ENCODE measurements at places on chromosomes 2 and 18. TPM values are rescaled to one million over a fixed set of nuclear protein-coding genes. Genes with fewer than 3 reads are reported as not detected.

DNA sequence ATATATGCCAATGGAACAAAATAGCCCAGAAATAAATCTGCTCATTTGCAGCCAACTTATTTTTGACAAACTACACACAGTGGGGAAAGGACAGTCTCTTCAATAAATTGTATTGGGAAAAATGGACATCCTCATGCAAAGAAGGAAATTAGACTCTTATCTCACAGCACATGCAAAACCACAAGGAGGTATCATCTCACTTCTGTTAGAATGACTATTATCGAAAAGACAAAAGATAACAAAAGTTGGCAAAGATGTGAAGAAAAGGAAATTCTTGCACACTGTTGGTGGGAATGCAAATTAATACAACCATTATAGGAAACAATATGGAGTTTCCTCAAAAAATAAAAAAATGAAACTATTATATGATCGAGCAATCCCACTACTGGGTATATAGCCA is 16.3 kb upstream of the WDR75 start:
- DNase-seq: no peak

- no peak for DNase-seq
These were observed 184.3 kb downstream of the GULP1 start for GRCh38 chr2:188475945-188476344.

DNA sequence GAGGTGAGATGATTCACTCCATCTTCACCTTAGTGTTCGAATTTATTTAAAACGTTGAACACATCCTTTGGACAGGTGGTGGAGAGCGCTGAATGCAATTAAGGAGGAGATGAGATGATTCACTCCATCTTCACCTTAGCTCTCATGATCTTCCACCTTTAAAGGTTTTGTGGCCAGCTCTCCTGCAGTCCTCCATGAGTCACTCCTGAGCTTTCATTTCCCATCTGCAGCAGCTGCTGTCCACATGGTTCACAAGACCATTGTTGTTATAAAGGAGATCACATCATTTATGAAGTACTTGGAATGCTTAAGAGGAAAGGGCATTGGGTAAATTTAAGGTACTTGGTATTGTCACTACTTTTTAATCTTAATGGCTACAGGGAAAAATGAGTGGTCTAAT is 298.5 kb downstream of the PAX3 start:
- DNase-seq: no peak

- no peak for DNase-seq
These were observed 71.0 kb upstream of the SRD5A2 start for GRCh38 chr2:31651736-31652135.

GRCh38 chr2:208142240-208142924 is 3.6 kb downstream of the CRYGB start:
- no peak for DNase-seq

DNA sequence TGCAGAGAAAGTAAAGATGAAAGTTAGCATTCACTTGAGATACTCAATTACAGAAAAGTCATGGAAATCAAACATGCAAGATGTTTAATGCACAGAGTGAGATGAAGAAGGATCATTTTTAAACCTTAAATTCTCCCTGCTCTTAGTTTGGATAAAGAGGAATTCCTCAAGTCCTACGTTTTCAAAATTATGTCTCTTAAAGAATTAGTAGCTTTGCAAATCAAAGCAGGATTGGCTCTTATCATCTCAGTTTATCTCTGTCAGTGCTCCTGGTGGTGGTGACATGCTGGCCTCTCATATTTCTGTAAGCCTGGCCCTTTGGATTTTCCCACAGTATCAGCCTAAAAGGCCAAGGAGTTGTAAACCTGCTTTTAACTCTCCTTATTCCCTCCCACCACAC is 242.2 kb downstream of the NRXN1 start:
- DNase-seq: no peak

DNA sequence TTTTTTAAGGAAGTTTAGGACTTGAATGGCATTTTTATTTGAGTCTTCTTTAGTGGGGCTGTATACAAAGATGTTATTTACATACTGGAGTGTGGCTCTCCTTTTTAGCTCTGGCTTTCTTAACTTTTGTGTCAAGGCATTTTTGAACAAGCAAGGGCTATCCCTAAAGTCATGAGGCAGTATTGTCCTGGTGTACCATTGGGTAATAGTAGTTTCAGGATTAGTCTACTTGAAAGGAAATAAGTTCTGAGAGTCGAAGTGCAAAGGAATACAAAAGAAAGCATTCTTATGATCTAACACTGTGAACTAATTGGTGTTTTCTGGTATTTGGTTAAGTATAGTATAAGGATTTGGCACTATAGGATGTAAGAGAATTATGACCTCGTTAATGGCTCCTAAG is 1.9 kb upstream of the CYP27A1 start:
- DNase-seq: no peak

- no peak for DNase-seq
These were observed 627.1 kb upstream of the SLC8A1 start for GRCh38 chr2:41079011-41079410.

- DNase-seq: no peak
These were observed 66.0 kb upstream of the SPRED2 start for GRCh38 chr2:65498396-65498795.

DNA sequence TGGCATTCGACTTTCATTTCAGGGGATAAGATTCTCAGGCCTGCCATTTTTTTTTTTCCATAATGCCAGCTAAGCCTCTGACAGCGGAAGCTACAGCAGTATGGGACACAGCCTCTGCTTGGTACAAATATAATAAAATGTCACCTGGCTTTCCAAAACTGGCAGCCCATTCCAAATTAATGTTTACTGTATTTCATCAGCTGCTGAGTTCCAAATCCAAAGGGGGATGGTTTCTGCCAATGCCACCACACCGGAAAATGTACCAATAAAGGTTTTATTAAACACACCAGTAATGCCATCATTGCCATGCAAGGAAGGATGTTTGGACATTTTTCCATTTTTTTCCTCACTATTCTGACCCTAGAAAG is 275.8 kb upstream of the CCDC68 start:
- no peak for DNase-seq

- no peak for DNase-seq
These were observed 191.1 kb upstream of the ALKAL2 start for GRCh38 chr2:479031-479430.

DNA sequence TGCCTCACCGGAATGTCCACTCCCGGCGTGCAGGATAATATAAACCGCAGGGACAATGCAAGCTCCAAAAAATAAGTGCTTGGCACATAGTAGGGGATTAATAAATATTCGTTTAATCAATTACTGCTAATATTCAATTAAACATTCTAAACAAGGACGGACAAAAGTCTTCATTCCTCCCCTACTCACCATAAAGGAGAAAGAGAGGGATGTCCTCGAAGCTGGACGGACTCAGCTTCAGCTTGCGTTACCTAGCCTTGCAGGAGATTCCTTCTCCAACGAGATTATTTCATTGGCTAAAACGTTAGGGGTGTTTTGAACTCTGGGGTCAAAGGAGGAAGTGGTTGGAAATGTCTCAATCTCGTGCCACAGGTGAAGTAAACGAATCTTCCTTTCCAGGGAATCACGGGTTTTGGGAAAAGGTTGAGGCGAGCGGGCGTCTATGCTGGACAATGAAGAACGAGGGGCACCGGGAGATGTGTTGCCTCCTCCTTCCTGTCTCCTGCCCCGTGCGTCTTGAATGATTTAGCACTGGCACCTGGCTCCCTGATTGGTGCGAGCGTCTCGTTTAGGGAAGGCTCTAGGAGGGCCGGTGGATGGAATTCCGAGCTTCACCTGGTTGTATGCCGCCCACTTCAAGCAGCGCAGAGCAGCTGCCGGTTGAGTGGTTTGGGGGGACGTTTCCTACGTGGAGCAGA is 2.0 kb upstream of the GAD1 start:
- no peak for DNase-seq

GRCh38 chr2:182598626-182599025 is 117.4 kb upstream of the DNAJC10 start:
- DNase-seq: no peak

- DNase-seq: no peak
These were observed 38.7 kb upstream of the MEX3C start for GRCh38 chr18:51236225-51236624.

GRCh38 chr2:226799976-226800940 is 638 bp upstream of the IRS1 start:
- no peak for DNase-seq

GRCh38 chr18:33560686-33561370 is 17.2 kb upstream of the ASXL3 start:
- DNase-seq: no peak

- no peak for DNase-seq
These were observed 1.6 kb upstream of the PSTPIP2 start for GRCh38 chr18:46073474-46074331.

DNA sequence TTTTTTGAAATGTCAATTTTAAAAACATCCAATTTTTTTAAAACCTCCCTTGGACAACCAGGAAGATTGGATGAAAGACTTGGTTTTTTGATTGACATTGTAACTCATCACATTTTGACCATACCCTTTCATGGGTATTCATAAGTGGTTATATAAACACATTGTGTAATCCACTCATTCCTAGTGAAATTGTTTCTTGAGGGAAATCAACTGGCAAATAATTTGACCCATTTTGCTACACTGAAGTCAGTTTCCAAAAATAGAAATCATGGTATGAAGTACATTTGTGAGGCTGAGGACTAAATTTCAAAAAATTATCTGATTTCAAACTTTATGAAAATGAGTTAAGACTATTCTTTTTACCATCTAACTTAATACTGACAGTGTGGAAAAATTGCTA is 31.5 kb downstream of the FBXO48 start:
- no peak for DNase-seq

DNA sequence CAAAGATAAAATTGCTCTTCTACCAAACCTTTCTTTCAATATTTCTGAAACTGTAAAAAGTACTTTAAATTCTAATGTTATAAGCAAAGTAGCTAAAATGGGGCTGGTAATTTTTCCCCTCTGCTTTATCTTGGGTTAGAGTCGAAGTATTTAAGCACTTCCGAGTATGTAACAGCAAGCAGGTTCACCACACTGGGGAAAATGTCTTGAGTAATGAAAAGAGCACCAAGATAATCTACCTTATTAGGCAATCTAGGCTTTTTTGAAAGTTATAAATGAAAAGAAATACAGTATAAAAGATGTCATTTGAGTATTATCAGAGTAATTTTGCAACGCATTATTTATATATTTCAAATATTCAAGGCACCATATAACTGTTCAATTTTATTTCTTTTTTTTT is 687 bp upstream of the DSG3 start:
- no peak for DNase-seq

DNA sequence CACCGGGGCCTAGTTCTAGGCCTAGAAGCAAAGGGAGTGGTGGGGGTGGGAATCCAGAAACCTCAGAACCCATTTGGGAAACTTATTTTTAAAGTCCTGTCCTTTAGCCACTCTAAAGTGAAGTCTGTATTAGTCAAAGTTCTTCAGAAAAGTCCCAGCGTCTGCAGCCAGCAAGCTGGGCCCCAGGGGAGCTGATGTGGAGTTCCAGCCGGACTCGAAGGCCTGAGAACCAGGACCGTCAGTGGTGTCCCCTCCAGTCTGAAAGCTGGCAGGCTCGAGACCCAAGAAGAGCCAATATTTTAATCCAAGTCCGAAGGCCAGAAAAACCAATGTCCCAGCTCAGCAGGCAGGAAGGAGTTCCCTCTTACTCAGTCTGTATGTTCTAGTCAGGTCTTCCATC is 32.4 kb downstream of the ID2 start:
- no peak for DNase-seq

GRCh38 chr18:57194070-57194469 is 47.2 kb downstream of the BOD1L2 start:
- no peak for DNase-seq

DNA sequence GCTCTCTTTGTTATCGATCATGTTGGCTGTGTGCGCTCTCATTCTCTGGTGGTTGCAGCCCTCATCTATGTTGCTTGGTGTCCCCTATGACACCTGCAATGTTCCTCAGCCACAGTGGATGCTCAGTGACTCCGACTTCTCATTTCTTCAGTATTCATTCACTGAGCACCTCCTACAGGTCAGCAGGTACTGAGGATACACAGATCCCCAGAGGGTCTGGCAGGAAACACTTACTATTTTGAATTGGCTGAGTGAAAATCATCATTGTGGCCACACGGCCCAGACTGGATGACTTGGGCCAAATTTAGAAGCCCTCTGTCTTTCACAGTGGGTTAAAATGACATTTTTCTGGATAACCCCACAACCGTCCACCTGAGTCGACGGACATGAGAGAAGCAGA is 32.1 kb downstream of the EN1 start:
- DNase-seq: no peak

DNA sequence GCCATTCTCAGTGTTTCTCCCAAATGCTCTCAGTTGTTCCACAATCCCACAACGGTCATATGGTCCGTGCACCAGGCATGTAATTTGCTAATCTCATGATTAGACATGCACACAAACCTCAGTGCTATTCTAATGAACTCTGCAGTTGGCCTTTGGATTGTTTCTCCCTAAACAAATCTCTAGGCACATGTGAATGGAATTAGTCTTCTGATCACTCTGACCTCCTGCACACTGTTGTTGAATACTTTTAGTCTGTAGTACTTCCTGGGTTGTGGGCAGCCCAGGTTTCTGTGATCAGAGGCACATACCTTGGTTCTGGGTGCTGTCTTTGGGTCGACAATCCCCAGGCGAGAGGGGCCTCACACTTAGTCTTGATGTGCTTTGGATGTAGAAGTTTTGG is 498.7 kb upstream of the SPRED2 start:
- DNase-seq: no peak

DNA sequence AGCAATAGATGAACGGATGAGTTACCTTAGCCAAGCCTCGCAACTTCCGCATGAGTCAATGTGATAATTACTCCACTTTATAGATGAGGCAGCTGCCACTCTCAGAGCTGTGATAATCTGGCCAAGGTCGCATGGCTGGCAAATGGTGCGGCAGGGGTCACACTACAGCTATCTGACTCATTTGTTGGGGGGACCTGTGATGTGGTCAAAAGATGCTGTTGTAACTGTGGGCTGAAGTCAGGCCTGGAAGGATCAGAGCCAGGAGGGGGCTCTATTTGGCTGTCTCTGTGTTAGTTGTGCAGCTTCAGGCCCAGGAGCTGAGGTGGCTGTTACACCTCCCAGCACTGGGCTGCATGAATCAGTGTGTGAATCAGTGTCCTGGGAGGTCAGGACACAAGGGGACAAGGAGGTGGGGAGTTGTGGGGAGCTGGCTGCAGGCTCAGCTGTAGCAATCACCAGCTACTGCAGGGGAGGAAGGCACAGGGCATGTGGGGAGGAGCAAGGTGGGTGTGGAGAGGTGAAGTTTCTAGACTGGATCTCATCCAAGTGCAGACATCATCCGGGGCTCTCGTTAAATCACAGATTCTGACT is 33.1 kb downstream of the NGEF start:
- no peak for DNase-seq

Gene UPP2
- not detected for total RNA-seq

Gene ADNP2
- 17.7 TPM for total RNA-seq

Gene SLC4A5
- total RNA-seq: 0.04 TPM

Gene MAPRE3
- 2.0 TPM for total RNA-seq

Gene ST8SIA5
- not detected for total RNA-seq

Measured in pulmonary artery endothelial cell (primary cell).